ENCODE measurements at places on chromosomes 3 and 15.

GRCh38 chr3:191761906-191762305, 300.9 kb downstream of the PYDC2 start:
- no peak for ATAC-seq

GRCh38 chr3:71087143-71088018, 496.1 kb downstream of the FOXP1 start:
- no peak for ATAC-seq

GRCh38 chr15:73440571-73440970, 2.4 kb upstream of the REC114 start:
- no peak for ATAC-seq

- ATAC-seq: no peak
Measured at GRCh38 chr3:152885076-152885475, 50.1 kb downstream of the P2RY1 start.

- peak; percentile 100 for ATAC-seq
Measured at GRCh38 chr3:115092220-115092791, 54.8 kb downstream of the ZBTB20 start.

- no peak for ATAC-seq
Measured at GRCh38 chr15:70633103-70633831, 130.1 kb downstream of the UACA start.

GRCh38 chr15:88194162-88194561, 62.4 kb downstream of the NTRK3 start:
- no peak for ATAC-seq

DNA sequence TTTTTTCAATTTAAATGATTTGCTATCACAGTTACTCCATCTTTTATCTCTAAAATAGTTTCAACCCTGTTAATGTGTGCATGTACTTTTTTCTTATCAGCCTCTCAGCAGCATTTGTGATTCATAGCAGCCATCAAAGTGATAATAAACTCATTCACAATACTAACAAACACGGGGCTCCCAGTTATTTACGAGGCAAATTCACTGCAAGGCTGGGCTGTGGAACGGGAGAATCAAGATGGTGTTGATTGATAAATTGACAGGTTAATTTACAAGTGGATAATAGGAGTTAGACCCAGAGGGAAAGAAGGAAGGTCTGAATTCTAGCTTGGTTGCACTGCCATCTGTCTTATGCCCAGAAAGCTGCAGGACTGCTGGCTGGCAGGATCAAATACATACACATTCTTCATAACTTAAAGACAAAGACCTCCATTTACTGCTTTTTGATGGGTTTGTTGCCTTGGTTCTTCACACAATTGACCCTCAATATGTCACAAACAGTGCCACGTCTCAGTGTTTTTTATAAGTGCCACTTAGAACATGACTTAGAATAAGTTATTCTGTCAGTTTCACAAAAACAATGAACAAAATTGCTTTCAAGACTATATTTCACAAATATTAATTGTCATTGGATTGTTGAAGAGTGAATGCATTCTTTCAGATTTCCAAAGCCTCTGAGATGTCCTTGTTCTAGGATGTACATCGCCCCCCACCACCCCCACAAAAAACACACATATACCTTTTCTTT, 562.8 kb downstream of the NR2F2 start:
- ATAC-seq: peak; percentile 57
